ENCODE measurements at places on chromosomes 3 and 15.

DNA sequence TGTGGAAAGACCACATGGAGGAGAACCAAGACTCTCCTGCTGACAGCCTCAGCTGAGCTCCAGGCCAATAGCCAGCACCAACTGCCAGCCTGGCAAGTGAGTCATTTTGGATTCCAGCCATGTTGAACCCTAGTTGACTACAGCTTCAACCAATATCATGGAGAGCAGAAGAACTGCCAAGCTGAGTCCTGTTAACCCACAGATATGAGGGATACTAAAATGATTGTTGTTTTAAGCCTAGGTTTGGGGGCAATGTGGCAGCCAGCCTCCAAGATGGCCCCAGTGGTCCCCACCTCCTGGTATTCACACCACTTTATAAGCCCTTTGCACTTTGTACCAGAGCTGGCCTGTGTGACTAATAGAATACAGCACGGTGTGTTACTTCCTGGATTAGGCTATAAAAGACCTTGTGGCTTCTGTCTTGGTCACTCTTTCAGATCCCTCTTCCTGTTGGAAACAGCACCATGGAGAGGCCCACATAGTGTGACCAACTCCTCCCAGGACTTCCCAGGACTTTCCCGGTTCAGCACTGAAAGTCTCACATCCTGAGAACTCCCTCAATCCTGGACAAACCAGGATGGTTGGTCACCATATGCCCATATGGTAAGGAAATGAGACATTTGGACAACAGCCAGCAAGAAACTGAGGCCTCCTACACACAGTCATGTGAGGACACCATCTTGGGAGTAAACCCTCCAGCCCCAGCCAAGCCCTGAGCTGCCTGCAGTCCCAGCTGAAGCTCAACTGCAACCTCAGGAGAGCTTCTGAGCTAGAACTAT is 32.4 kb upstream of the CDV3 start:
- DNase-seq, result no peak

- no peak for DNase-seq
Observed at GRCh38 chr15:88842156-88842555, 38.9 kb downstream of the ACAN start.

DNA sequence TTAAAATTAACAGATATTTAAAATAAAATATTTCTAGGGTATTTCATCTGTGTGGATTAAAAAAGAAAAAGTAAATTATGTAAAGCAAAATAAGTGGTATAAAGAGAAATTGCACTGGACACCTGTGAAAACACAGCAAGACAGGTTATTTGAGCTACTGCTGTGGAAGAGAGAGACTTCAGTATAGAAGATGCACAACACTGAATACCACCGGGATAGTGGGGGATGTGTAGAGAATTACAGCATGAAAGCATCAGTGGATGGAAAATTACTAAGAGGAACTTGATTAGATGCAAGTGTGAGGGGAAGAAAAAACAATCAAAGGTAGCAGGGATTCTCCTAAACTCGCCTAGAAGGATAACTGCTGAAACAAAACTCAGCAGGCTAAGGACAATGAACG is 1242.5 kb upstream of the GBE1 start:
- no peak for DNase-seq

- DNase-seq, result no peak
Observed at GRCh38 chr3:160883373-160883772, 127.3 kb downstream of the PPM1L start.

DNA sequence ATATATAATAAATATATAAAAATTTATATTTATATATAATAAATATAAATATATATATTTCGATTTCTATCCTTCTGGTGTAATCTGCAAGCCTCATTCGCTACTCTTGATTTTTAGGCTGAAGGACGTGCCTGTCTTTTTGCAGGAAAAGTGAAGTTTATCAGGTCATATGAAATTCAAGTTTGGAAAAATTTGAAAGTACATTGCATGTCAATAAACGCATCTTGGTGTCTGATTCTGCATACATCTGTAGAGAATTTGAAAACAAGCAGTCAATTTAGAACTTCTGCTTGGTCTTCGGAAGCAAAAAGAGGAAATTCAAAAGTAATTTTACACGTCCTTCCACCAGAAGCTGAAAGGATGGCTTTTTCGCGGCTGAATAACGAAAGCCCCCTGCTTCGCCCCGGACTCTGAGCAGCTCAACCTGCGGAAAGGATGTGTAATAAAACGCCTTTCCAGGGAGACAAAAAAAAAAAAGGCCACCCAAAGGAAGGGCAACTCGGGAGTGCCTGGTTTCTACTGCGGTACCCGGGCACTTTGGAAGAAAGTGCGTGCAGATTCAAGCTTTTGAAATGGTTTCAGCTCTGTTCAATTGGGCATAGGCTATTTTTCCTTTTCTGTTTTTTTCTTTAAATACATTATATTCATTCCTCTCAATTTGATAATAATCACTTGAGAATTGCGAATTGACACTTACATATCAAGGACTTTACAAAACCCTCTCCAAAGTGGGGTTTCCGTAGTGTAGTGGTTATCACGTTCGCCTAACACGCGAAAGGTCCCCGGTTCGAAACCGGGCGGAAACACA is 1.5 kb upstream of the MYNN start:
- DNase-seq, result peak; percentile 59

DNA sequence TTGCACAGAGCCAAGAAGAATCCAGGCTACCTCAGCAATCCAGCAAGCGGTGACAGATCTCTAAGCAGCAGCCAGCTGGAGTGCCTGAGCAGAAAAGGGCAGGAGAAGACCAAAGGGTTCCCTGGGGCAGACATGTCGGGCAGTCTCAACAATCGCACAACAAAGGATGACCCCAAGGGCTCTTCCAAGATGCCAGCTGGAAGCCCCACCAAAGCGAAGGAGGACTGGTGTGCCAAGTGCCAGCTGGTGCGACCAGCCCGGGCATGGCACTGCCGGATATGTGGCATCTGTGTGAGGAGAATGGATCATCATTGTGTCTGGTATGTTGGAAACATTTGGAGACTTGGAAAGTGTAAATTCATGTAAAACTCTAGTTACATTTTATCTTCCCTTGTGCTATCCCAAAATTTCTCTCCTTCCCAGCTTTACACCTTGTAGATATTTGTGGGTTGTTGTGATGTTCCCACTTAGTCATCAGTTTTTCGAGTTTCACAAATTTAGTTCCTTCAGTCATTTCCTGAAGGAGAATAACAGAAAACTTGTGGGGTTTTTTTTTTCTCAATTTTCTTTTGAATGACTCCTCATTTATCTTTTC is 6.4 kb downstream of the ZDHHC23 start:
- DNase-seq, result no peak

DNA sequence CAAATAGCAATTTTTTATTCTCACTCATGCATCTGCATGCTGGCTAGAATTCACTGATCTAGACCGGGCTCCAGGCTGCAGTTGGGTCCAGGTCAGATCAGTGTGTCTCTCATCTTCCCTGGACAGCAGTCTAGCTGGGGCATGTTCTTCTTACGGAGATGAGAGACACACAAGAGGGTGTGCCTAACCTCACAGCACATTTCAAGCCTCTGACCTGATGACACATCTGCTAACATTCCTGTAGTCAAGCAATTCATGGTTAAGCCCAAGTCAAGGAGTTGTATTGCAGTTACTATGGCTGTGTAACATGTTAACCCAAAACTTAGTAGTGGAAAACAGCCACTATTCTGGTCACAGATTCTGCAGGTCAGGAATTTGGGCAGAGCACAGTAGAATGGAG is 13.1 kb downstream of the BSN start:
- DNase-seq, result no peak

GRCh38 chr3:5009506-5010109 is 30.4 kb downstream of the BHLHE40 start:
- DNase-seq, result no peak

- DNase-seq, result no peak
Observed at GRCh38 chr3:123258359-123258758, 56.6 kb downstream of the SEC22A start.

GRCh38 chr3:49329186-49329585 is 10.7 kb downstream of the USP4 start:
- no peak for DNase-seq

DNA sequence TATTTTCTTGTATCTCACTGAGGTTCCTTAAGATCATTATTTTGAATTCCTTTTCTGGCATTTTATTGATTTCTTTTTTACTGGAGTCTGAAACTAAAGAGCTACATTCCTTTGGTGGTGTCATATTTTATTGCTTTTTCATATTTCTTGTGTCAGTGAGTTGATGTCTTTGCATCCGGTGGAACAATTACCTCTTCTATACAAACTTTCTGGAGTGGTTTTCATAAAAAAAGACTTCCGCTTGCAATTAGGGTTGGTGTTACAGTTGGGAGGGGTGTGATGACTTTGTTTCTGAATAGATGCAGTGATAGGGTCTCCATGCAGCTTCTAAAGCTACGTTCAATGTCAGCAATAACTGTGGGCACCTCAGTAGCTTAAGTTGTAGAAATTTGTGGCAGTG is 181.7 kb downstream of the LPP start:
- no peak for DNase-seq

DNA sequence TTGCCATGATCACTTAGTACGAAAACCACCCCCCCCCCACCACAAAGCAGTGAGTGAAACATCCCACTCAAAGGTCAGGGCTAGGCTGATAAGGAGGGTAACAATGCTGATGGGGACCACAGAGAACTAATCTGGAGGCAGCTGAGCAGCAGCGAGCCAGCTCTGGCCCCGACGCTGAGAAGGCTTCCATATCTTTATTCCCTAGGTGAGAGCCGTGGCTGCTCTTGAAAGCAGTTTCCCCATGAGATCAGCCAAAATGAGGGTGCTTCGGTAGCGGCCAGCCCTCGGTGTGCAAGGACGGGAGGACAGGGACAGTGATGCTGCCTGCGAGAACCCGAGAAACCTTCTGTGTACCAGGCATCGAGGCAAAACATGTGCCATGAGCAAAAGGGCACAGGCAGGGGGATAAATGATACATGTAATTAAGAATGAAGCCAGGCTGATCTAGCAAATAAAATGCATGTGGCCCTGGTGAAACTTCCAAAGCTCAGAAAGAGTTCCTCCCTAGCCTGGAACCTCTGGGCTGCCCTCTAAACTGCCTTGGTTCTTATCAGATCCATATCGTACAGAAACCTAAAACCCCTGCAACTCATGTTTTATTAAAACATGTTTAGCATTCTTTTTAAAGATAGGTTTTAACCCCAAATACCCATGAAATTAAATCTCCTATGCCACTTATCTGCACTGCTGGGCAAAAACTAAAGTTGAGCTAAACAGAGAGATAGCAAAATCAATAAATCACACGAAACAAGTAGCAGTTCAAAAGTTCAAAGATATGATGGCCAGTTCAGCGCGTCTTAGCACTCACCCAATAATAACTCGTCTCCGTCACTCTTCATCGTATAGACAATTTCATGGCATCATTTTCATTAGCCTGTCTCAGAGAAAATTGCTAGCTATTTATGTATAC is 337.3 kb downstream of the FOXP1 start:
- no peak for DNase-seq

GRCh38 chr3:107578523-107578922 is 55.8 kb downstream of the BBX start:
- no peak for DNase-seq

DNA sequence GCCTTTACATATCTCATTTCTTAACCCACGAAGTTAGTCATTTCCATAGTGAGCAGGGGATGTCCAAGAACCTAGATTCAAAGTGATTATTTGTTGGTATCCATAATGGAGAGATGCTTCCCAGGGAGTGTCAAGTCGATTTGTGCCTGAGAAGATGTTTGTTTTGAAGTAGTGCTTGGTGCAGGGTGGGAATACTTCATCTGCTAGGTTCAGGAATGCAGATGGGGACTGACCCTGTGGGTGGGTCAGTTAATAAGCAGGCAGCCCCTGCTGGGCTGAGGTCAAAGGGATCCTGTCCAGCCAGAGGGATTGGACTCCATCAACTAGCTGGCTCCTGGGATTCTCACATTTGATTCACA is 44.1 kb upstream of the VILL start:
- no peak for DNase-seq

GRCh38 chr3:70840106-70840870 is 527.9 kb upstream of the MDFIC2 start:
- no peak for DNase-seq

- DNase-seq, result no peak
Observed at GRCh38 chr15:74895830-74896229, 6.0 kb downstream of the MPI start.
